ENCODE measurements at places on chromosomes 1 and 21.

- no peak for DNase-seq
Observed at GRCh38 chr1:63326473-63327380, 4.4 kb downstream of the FOXD3 start.

DNA sequence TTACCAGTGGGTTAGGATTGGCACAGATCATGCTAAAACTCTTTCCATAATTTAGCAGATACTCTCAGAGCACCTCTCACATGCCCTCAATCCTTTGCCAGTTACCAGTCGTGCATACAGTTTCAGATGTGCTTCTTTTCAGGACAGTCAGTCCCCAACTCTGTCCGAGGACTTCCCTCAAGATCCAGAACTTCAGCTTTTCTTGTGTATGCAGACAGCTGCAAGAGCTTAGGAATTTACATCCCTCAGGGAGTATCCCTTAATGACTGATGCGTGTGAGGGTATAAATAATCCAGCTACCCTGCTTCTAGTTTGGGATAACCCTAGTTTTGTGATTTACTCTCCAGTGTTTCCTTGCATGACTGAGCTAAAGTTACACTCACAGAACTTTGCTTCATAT lies 393.0 kb upstream of the PLXNA2 start:
- no peak for DNase-seq

DNA sequence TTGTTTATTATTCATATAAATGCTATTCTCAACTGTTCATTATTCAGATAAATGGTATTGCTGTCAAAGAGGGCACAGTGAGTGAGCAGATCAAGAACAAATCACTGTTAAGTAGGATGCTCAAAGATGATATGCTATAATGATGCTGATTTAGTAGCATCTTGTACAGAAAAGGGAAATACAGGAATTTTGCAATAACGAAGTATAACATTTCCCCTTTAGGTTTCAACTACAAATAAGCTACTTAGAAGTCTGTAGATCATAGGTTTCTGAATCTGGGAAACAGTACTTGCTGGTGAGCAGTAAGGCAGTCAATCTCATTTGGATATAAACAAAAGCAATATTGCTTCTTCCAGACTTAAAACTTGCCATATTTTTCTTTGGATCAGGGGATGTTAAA lies 27.3 kb upstream of the RCOR3 start:
- DNase-seq = no peak

- DNase-seq = no peak
Observed at GRCh38 chr1:204992201-204992997, 50.6 kb upstream of the CNTN2 start.

GRCh38 chr1:198391393-198392020 lies 149.0 kb downstream of the ATP6V1G3 start:
- no peak for DNase-seq

- no peak for DNase-seq
Observed at GRCh38 chr21:38621132-38621531, 122.9 kb upstream of the ERG start.

DNA sequence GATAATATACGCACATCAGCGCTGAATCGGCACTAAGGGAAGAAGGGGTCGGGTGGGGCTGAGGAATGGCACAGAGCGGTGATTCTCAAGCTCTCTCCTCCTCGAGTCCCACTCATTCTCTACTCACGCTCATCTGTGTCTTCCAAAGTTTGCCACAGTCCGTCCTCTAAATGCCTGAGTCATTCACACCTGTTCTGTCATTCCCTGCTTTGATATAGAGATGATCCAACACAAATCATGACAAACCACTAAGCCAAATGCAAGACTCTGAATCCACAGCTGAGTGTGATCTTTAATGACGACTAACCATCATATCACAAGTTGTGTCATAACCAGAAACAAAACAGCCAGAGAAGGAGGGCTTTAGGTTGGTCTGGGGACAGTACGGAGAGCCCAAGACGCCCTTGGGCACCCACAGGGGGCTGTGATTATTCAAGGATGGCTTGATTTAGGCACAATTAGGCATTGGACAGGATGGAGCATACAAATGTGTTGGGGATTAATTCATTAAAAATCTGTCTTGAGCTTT lies 501.5 kb downstream of the KIF26B start:
- no peak for DNase-seq

All from D721Med (cell line).